Esophagus squamous epithelium (tissue), 5 donors: ENCODE measurements at places on chromosomes 7 and 10.

GRCh38 chr10:68231106-68231816 lies 652 bp downstream of the ATOH7 start:
- no peak for DNase-seq

GRCh38 chr10:102393411-102394078 lies 2.0 kb upstream of the NFKB2 start:
- no peak for DNase-seq

- DNase-seq: no peak
These were observed 53.6 kb downstream of the CREB3L2 start for GRCh38 chr7:137948083-137948844.

DNA sequence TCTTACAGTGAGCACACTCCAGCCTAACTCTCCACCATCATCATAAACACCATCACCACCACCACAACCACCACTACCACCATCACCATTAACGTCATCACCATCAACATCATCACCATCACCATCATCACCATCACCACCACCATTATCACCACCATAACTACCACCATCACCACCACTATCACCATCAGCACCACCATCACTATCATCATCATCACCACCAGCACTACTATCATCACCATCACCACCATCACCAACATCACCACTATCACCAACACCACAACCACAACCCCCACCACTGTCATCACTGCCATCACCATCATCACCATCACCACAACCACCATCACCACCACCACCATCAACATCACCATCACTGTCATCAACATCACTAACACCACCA lies 279.0 kb upstream of the TCERG1L start:
- no peak for DNase-seq

- no peak for DNase-seq
These were observed 65.1 kb downstream of the BMPR1A start for GRCh38 chr10:86821388-86821999.

DNA sequence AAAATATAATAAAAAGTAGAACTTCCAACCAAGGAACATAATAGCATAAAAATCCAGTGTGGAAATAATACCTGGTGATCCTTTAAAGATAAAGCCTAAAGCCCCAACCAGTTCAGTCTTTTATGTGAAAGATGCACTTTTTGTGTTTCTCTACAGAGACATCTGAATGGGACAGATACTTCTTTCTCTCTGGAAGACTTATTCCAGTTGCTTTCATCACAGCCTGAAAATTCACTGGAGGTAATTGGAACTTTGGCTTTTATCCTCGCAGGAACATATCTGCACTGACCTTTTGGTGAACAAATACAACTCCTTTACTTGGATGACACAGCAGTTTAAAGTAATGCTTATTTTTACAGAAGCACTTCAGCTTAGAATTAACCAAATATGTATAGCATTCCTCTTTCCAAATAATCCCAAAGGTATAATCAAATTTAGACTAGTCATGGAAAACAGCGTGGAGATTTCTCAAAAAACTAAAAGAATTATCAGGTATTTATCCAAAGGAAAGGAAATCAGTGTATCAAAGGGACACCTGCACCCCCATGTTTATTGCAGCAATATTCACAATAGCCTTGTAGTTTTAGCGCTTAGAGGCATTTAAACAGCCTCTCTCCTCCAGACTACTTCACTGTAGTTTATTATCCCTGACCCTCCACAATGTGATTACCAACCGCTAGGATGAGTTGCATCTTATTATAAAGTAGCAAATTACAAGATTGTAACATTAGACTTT lies 16.8 kb downstream of the HNRNPA2B1 start:
- no peak for DNase-seq

- DNase-seq: no peak
These were observed 8.6 kb downstream of the KNDC1 start for GRCh38 chr10:133168617-133169031.

GRCh38 chr10:98224996-98225395 lies 43.0 kb downstream of the LOXL4 start:
- DNase-seq: no peak

GRCh38 chr10:129048513-129048912 lies 418.5 kb upstream of the MGMT start:
- DNase-seq: no peak
